ENCODE measurements at places on chromosomes 13 and 19.

GRCh38 chr19:15109768-15110417 lies 2.7 kb downstream of the SYDE1 start:
- DNase-seq = no peak

DNA sequence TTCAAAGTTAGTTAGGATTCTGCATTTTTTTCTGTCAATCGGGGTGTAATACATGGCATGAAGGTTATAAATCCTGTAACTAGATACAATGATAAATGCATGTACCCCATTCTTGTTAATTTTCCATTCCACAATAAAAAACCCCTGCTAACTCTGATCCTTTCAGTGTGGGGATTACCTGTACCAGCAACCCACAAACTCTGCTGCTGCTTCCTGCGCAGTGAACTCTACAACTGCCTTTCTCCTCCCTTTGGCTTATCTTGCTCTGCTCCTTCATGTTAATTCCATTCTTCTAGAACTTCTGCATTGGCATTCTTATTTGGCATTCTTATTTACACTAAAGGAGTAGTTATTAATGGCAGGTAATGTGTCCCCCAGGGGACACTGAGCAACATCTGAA lies 273.1 kb downstream of the KLF12 start:
- no peak for DNase-seq

- no peak for DNase-seq
Measured at GRCh38 chr13:113937527-113938180, 36.2 kb downstream of the C13orf46 start.

DNA sequence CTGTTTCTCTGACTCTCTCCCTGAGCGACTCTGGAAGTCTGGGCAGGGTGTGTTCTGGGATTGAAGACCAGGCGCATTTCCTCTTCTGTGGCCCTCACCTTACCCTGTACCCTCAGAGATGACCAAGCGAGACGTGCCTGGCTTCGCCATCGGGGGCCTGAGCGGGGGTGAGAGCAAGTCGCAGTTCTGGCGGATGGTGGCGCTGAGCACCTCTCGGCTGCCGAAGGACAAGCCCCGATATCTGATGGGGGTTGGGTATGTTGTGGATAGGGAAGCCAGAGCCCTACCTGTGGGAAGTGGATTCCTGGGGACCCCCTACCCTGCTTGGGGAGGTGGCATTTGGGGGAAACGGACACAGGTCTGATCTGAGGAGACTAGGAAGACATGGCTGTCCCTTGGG lies 5.8 kb upstream of the DNM2 start:
- DNase-seq = no peak

DNA sequence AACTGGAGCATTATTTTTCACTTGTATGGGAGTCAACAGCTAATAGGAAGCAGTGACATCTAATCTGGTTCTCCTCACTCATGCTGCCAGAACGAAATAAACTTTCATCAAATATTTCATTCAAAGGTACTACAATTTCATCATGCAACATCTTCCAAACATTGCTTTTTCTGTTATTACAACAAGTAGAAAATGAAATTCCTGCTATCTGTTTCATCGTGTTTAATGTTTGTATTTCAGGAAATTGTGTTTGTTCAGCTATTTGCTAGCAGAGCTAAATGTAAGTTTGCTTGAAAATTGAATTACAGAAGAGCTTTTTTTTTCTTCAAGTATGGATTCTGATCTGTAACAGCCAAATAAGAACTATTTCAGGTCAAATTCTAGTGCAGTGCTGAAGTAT lies 90.1 kb downstream of the SLITRK6 start:
- DNase-seq = no peak

- DNase-seq = no peak
Measured at GRCh38 chr13:73198991-73199411, 140.2 kb downstream of the KLF5 start.

DNA sequence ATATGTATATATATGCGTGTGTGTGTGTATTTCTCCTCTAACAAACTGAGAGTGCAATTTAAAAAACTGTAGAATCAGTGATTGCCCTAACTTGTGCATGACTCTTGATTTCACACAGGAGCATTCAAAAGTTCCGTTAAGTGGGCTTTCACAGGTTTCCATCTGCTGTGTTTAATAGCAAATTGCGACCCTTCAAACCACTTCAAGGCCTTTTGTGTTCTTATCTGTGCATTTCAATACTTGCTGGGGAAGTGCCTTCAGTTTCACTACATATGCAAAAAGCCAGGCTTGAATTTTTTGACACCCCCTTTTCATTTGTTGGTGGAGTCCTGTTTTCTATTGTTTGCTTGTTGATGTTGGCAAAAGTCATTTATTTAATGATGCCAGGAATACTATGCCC lies 158.0 kb downstream of the TM9SF2 start:
- no peak for DNase-seq

- DNase-seq = peak; percentile 74
Measured at GRCh38 chr13:46168341-46168740, 13.6 kb downstream of the LCP1 start.

DNA sequence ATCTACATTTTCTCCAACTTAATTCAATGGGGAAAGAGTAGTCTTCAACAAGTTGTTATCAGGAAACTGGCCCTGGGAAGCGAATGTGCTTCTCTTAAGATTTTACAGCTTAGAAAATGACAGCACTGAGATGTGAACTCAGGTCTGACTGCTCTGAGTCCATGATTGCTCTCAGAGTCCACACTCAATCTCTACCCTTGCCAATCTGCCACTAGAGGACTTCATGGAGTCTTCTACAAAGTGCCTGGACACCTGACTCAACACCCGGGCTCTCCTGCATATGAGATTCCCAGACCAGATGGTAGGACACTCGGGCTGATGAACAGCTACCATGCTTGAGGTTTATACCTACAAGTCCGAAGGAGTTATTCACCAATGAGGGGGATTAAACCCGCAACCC lies 74.8 kb downstream of the ABCC4 start:
- DNase-seq = no peak

DNA sequence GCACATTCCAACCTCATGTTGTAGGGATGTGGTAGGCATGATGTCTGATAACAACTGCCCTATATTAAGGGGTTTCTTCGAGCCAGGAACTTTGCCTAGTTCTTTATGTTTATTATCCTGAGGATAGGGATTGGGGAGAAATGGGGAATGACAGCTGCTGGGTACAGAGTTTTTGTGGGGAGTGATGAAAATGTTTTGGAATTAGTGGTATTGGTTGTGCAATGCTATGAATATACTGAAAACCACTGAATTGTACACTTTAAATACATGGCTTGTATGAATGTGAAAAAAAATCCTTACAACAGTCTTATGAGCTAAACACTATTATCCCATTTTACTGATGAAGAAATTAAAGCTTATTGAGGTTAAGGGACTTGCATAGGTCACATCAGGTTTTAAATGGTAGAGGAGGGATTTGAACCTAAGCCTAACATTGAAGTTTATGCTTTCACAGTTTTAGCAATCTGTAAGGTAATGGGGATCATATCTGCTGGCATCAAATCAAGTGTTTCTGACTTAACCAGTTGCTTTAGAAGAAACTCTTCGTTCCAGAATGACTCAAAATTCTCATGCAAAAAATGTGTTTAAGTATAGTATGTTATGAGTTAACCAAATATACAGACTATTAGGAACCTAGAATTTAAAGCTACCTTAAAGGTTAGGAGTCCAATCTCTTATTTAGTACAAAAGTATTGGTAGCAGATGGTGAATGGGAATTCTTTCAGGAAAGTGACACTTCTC lies 61.4 kb downstream of the ERCC5 start:
- DNase-seq = no peak

GRCh38 chr13:32838945-32839344 lies 177.3 kb upstream of the KL start:
- DNase-seq = no peak

DNA sequence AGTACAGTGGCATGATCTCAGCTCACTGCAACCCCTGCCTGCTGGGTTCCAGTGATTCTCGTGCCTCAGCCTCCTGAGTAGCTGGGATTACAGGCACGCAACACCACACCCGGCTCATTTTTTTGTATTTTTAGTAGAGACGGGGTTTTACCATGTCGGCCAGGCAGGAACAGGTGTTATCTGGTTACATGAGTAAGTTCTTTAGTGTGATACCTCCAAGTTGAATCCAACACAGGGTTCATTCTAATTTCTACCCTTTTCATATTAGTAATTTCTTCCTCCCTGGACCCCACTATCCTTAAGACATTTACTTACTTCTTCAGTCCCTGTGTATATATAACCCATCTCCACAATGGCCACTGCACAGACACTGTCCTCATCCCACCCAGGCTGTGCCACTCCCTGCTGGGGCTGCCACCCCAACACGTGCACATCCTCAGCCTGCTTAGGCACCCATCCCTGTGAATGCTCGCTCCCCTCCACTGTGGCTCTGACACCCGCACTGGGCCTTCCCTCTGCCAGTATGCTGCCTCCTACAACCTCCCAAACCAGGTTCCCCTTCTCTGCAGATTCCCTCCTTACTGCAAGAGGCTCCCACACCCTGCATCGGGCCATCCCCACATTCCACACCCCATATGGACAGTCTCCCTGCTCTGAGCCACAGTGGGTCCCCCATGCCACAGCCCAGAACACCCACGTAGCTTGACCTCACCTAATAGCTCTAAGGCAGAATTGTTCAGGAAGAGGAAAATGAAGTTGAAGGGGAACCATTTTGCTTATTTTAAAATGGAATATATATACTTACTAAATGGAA lies 147.1 kb downstream of the TBC1D4 start:
- no peak for DNase-seq

GRCh38 chr19:23263870-23264590 lies 13.8 kb upstream of the ZNF724 start:
- no peak for DNase-seq

DNA sequence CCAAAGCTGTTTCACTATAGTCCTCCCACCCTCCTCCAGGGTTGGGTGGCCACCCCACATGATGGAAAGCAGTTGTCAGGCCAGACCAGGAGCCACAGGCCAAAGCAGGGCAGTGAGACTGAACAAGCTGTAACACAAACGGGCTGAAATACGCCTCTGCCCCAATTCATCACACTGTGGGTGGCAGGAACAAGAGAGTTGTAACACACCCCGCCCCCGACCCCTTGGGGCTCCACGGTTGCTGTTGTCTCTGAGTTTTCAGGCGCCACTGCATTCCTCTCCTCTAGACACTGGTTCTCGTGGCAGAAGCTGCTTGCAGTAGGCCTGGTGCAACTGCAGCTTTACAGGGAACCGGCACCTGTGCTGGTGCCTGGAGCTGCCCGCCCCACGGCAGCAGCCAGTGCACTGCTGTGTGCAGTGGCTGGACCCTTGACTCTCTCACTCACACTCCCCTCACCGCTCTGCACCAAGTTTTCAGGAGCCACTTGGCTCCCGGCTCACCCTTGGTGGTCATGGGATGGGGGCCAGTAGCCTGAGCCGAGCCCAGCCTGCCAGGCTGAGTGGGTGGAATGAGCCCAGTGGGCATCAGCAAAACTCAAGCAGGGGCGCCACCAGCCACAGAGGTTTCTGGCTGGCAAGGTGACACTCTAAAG lies 1314.5 kb upstream of the MIR17HG start:
- no peak for DNase-seq

GRCh38 chr19:7904074-7905020 lies 670 bp downstream of the MAP2K7 start:
- DNase-seq = peak; percentile 57

- no peak for DNase-seq
Measured at GRCh38 chr13:44275381-44275780, 98.2 kb upstream of the SERP2 start.

Data from HL-60 (cell line).